Inflammatory macrophage treated with lipopolysaccharide for 4 hours (primary cell): ENCODE measurements at places on chromosomes 12 and 14.

DNA sequence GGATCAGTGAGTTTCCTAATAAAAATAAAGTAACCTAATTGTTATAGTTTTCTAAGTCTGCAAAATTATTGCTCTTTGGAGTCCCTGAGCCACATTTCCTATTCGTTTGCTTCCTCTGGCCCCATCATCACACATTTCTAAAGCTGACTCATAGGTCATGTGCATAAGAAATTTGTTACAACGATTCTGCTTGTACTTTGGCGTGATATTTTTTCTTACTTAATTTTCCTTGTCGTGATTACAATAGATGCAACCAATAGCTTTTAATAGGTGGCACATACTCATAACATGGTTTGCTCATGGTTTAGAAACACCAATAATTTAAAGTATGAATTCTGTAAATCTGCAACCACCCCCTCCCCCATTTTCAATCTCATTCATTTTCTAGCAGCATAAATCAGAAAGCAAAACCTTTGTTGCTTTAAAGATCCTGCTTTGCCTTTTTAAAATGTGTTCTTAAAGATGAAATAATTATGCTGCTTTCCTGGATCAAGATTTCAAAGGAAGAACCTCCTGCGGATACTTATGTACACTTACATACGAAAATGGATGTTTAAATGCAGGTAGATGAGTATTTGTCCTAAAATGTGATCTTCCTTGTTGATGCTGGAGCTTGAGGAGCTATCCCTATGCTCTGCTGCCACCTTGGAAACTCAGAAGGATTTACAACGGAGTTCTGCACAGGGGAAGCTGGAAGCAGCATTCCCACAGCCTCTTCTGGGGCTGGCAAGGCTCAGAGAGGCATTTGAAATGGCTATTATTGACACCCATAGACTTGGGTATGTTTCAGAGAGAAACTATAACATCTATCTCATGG is 1.7 kb upstream of the FLRT2 start:
- peak; percentile 56 for DNase-seq

DNA sequence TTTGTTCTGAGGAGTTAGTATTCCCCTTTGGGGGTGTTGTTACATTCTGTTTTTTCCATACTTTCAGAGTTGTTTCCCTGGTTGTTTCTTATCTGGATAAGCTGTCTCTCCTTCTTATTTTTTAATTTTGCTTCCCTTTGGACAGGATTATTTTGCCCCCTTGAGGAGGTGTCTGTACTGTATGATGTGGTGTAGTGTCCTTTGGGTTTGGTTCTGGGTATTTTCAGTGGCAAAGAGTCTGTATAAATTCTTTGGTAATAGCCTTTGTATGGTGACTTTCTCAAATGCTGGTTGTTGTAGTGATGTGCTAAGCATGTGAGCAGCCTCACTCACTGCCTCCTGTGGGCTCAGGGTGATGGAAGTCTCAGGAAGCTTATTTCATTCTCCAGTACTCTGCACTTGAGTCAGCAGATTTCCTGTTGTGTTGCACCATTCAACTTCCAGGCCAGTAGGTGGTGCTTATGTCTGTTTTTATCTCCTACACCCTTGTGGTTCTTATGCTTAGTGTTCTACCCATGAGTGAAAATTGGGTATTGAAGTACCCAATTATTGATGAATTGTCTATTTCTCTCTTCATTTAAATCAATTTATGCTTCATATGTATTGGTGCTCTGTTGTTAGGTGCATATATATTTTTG is 103.3 kb upstream of the PMCH start:
- peak; percentile 67 for DNase-seq

GRCh38 chr12:107369679-107370078 is 276.3 kb upstream of the CRY1 start:
- DNase-seq = peak; percentile 44

GRCh38 chr12:4610481-4610880 is 38.4 kb downstream of the AKAP3 start:
- no peak for DNase-seq

GRCh38 chr14:89000007-89000942 is 175.8 kb downstream of the TTC8 start:
- peak; percentile 94 for DNase-seq

GRCh38 chr14:54048311-54048710 is 91.7 kb upstream of the BMP4 start:
- DNase-seq = peak; percentile 20

DNA sequence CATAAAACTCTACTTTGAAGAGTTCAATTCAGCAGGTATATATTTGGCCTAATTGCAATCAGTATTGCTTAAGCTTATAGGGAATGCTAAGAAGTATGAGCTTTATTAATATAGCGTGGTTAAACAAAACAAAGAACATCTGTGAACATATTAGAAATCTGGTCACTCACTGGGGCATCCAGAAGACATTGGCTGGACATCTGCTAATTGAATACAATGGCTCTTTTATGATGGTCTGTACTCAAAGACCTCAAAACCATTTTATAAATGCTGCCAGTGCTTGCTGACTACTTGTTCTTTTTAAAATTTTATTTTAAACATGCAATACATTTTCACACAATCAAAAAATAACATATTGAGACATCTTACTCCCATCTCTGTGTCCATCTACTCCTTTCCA is 173.0 kb downstream of the STXBP6 start:
- no peak for DNase-seq

GRCh38 chr12:57110104-57111030 is 795 bp downstream of the STAT6 start:
- DNase-seq = peak; percentile 82

- DNase-seq = no peak
Measured at GRCh38 chr14:95906591-95906990, 30.0 kb downstream of the TUNAR start.

- DNase-seq = peak; percentile 91
Measured at GRCh38 chr12:56628671-56629458, 1.3 kb downstream of the BAZ2A start.

- no peak for DNase-seq
Measured at GRCh38 chr14:54337314-54337713, 59.5 kb upstream of the CDKN3 start.

- DNase-seq = no peak
Measured at GRCh38 chr12:59268295-59268809, 327.5 kb upstream of the SLC16A7 start.

DNA sequence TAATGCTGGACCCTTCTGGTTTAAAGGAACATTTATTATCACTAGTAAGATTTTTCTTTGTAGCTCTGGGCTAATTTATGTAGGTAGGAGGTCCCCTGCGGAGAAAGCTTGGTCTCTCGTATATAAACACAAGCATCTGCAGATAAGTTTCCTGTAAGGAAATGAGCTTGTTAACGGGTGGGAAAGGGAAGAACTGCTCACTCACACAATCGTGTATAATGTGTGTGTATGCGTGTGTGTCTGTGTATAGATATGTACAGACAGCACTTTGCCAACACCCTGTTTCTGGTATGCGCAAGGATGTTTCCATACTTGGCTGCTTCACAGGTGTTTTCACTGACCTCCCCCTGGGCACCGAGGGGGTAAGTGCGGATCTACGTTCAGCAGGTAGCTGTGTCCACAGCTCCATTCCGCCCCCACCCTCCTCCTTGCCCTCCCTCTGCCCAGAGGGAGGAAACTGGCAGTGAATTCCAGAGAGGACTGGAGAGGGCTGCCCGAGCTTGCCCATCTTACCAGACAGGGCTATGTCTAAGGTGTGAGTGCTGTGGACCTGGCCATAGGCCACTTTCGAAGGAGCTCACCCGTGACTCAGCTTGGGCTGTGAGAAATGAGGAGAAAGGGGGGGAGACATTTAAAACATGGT is 65.2 kb downstream of the NINJ2 start:
- no peak for DNase-seq

DNA sequence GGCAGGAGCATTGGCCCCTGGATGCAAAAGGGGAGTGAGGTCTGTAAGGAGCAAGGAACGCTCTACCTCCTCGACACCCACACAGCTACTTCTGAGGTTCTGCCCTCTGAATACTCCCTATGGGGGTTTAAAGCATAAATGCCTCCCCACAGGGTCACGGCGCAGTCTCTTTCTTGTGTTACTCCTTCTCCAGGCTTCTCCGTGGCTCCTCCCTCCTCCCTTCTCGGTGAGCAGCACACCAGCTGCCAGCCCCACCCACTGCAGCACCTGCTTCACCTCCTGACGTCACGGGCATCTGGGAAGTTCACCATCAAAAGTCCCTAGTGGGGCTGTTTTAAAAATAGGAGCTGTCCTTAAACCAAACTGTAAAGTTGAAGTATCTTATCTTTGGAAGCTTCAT is 67.3 kb downstream of the SPTB start:
- DNase-seq = no peak
